ENCODE measurements at places on chromosomes 6 and 20. TPM values are rescaled to one million over a fixed set of nuclear protein-coding genes. Genes with fewer than 3 reads are reported as not detected.

- DNase-seq = no peak
These were observed 147.9 kb upstream of the PDE7B start for GRCh38 chr6:135703621-135704020.

- no peak for DNase-seq
These were observed 37.6 kb downstream of the NRN1 start for GRCh38 chr6:5968817-5969734.

- DNase-seq = no peak
These were observed 96.2 kb downstream of the EYA4 start for GRCh38 chr6:133337308-133337707.

DNA sequence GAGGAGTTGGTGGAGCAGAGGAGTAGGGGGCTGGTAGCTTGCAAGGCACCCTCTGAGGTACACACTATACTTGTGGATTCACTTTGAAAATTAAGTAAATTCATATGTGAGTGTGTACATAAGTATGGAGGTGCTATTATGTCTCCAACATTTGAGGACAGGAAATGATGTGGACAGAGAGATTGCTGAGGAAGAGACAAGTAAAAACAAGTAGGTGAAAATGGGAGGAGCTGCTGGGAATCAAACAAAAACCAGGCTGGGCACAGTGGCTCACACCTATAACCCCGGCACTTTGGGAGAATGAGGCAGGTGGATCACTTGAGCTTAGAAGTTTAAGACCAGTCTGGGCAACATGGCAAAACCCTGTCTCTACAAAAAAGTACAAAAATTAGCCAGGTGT is 69.2 kb upstream of the LYRM2 start:
- no peak for DNase-seq

Gene COL20A1
- total RNA-seq = 10.1 TPM

Gene PXDC1
- total RNA-seq = 30.1 TPM

Gene MROH8
- total RNA-seq = 16.9 TPM

Data from dorsolateral prefrontal cortex (tissue), 122 donors.